Stimulated activated CD8-positive, alpha-beta memory T cell treated with anti-CD3 and anti-CD28 coated beads, Interleukin-7, amount 100 ng/mL, for 48 hours (primary cell): ENCODE measurements at places on chromosomes 7 and 10.

DNA sequence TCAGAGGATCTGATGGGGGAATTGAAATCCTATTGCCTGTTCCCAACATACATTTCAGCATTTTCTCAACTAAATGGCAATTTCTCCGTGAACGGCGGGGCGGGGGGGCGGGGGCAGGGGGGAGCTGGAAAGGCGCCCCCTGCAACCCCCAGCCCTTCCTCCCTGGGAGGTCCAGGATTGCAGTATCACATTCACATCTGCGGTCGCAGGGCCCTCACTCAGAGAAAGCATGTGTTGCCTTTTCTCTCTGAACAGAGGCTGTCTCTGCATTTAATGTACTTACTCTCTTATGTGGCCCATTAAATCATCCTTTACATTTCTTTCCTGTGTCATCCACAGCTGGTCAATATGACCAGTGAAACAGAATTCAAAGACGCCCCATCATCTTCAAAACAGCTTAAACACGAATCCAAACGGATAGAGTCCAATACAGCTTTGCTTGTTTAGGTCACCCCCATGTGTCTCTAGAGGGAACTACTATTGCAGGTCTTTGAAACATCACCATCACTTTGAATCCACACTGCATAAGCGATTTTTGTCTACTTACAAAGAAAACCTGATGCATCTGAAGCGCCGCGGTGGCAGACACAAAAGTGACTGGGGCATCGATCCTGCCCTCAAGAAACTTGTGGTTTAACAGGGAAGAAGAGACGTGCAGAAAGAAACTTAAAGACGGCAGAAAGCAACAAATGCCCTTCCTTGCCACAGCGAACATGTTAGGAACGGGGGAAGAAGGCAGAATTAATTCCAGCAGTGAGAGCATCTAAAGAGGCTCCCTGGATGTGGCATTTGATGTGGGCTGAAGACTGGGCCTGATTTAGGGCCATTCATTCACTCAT is 17.0 kb upstream of the ECHDC3 start:
- no peak for DNase-seq

DNA sequence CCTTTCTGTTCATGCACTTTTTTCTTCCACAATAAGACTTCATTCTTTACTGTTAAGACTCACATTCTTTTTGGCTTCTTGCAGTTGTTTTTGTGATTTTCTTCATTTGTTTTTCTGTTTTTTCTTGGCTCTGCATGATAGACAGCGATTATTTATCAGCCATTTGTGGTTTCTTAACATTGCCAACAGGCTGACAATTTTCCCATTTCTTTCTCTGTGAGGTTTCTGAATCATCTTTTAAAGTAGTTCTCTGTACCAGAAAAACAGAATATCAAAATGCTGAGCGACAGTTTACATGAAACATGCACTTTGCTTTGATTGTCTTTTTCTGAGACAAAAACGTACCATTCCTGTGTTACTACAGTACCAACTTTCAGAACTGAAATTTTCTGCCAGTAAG is 334.2 kb upstream of the MAGI2 start:
- no peak for DNase-seq

DNA sequence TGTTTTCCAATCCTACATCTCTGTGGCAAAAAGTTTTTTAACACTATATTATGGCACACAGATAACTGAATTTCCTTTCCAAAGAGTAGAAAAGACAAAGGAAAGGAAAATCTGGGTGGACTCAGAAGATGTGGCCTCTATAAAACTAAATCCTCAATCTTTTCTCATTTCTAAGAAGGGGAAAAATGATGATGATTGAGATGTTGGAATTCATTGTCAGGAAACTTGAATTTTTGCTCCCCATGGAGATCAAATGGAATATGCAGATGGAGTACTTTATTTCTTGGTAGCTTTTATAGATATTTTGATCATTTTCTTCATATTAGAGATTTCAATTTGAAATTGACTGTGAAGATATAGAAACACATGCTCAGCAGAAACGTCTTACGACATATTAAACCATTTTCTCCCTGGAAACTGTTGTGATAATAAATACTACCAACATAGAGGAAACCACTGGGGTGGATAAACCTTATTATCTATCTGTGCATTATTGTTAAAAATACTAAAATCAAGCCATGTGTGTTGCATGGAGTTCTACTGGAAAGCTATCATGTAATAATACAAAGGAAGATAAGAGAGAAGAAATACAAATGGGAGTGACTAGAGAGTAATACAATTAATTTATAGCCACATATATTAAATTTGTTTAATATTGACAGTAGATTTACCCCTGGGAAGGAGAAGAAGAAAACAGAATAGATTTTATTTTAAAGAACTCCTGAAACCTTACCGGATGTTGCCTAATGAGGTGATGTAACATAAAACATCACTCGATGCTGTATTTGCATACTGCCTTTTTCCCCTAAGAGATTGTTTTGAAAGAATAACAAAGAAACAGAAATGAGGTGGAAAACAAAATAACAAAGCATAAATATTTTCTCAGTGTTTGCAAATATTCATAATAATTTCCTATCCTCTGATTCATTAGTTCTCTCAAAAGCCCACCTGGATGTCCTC is 931.2 kb upstream of the C7orf33 start:
- DNase-seq: no peak

DNA sequence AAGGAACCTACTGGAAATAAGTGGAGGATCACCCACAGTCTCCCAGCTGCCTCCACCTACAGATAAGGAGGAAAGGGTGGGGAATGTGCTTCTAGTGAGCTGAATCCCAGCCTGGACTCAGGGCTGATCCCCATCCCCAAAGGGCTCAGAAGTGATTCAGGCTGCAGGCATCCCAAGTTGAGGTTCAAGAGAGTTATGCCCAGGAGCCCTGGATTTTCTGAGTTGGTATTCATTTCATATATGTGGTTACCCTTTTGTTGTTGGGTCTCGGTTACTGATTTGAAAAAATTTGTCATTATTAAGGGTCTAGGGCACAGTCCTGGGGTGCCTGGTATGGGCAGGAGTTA is 30.0 kb upstream of the SRGN start:
- DNase-seq: no peak

GRCh38 chr10:29189256-29189655 is 99.6 kb upstream of the LYZL1 start:
- DNase-seq: no peak

DNA sequence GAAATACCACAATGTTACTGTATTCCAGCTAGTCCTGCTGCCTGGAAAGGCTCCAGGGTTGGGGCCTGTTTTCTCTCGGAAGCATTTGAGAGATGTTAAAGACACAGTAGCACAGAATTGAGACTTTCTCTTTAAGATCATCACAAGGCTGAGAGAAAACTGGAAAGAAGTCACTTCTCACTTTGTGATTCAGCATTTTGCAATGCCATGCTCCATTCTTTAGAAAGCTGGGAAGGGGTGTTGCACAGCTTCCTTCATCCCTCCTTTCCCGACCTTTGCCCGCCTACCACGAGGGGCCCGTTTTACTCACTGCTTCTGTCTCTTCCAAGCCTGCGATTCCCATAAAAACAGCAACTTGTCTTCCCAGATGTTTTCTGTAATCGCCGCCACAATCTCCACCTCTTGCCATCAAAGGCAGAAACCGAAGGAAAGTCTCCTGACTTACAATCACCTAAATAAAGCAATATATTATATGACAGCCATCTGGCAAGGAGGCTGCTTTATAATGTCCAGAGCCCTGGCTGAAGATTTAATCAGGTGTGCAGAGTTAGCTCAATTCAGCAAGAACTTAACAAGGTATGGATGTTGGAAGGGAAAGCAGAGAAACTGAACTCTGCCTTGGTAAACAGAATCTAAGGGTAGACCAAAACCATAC is 18.9 kb downstream of the NOD1 start:
- no peak for DNase-seq

- DNase-seq: peak; percentile 9
Observed at GRCh38 chr10:74977913-74978847, 133.3 kb upstream of the SAMD8 start.

GRCh38 chr7:132842478-132842877 is 239.4 kb downstream of the CHCHD3 start:
- DNase-seq: no peak

- DNase-seq: no peak
Observed at GRCh38 chr7:21500117-21500832, 42.6 kb upstream of the DNAH11 start.

DNA sequence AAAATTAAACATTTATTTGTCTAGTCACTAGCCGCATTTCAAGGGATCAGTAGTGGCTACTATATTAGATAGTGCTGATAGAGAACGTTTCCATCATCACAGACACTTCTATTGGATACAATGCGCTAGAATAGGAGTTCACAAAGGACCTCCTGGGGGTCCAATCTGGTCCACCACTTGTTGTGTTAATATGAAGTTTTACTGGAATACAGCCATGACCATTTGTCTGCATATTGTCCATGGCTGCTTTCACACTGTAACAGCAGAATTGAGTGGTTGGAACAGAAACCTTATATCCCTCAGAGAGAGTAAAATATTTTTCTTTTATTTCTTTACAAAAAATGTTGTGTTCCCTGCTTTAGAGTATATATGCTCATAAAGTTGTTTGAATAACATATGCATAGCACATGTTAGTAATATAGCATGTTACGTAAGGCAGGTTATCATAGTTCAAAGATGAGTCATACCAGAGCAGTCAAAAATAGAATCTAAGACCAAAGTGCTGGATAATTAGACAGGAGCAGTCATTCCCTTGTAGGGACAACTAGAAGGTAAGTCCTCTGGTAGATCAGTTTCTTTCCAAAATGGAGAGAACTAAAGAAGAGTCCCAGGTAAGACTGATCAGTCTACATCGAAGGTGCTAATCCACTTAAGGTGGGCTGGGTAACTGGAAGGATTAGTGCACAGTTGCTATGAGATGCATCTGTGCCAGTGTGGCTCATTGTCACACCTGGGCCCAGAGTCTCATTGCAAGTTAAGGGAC is 14.9 kb downstream of the BZW2 start:
- no peak for DNase-seq

- DNase-seq: no peak
Observed at GRCh38 chr7:27709137-27710075, 30.6 kb upstream of the TAX1BP1 start.

DNA sequence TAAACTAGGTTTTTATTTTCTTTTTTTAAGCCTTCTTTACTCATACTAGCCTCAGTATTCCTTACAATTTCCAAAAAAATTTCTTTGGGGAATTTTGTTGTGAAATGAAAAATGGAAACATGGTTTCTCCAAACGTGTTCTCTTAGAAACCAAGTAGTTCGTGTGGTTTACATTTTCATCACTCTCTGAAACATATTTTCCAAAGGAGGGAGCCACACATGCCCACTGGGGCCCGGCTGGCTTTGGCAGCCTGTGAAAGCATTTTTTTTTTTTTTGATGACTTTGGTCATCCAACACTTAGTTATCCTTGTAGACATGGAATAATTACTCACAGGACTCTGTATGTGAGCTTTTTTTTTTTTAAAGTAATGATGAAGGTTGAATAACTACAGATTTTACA is 169.6 kb downstream of the C7orf25 start:
- DNase-seq: no peak

- DNase-seq: no peak
Observed at GRCh38 chr10:482848-483247, 206.6 kb downstream of the DIP2C start.

GRCh38 chr7:129147731-129148130 is 3.2 kb downstream of the TSPAN33 start:
- DNase-seq: no peak

- DNase-seq: peak; percentile 86
Observed at GRCh38 chr7:157336383-157337315, at the start of gene DNAJB6. Gene DNAJB6 (plus strand): TSS chr7:157337004. CDS start chr7:157358573, 21,569 bp downstream.

- no peak for DNase-seq
Observed at GRCh38 chr7:24477398-24478136, 95.7 kb upstream of the PALS2 start.

DNA sequence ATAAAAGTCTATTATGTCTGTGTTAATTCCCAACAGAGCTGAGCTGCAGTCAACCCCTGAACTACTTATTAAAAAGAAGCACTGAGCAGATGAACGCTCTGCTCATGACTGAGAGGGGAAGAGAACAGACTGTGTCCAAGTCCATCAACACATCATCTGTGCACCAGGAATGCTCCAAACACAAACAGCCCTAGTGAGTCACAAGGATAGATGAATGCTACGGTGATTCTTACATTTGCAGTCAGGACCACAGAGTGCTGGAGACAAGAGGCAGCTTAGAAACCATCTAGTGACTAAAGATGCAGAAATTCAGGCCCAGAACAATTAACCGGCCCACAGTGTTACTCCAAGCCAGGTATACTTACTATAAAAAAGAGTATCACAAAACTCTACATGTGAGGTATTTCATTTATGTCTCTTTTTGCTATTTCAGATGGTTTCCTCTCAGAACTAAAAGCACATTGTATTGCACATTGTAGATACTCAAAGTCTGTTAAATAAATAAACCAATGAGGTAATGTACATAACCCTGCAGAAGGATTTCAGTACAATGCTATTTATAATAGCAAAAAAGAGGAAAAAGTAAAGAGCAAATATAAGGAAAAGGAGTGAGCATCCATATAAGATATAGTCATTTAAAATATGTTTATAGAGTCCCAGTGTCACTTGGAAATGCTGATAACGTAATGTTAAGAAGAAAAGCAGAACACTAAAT is 159.2 kb downstream of the KCNMA1 start:
- no peak for DNase-seq

DNA sequence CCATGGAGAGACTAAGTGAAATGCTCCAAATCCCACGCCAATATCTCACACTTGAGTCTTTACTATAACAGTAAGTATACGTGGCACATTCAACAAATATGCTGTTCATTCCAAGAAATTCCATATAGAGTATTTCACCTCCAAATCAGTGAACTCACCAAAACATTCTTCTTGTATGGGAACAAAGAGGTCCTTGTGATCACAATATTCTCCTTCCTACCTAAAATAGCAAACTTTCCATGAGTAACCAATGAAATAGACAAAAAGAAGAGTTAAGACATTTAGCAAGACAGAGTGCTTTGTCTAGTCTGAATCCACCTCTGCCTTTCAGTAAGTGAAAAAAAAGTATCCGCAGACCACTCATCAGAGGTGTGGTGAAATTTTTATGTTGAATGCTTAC is 77.3 kb upstream of the NXPH1 start:
- no peak for DNase-seq

- no peak for DNase-seq
Observed at GRCh38 chr7:151726652-151727578, 150.0 kb downstream of the PRKAG2 start.

GRCh38 chr10:96712662-96713271 is 7.5 kb downstream of the PIK3AP1 start:
- DNase-seq: no peak

DNA sequence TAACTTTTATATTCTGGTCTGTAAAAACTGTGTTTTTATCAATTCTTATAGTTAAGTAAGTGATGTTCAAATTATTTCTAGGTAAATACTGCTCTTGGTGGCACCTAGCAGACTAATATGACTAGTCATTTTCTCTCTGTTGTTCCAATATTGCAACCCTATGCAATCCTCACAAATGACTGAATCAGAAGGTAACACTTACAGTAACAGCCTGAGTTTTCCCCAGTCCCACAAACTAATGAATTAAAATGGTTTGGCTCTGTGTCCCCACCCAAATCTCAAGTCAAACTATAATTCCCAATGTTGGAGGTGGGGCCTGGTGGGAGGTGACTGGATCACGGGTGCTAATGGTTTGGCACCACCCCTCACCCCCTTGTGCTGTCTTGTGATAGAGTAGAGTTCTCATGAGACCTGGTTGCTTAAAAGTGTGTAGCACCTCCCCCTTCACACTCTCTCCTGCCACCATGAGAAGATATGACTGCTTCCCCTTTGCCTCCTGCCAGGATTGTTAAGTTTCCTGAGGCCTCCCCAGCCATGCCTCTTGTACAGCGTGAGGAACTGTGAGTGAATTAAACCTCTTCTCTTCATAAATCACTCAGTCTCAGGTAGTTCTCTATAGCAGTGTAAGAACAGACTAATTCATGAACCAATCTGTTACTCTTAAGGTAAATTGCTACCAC is 43.5 kb downstream of the MTPN start:
- no peak for DNase-seq
